ENCODE measurements at places on chromosomes 11 and 22. TPM values are rescaled to one million over a fixed set of nuclear protein-coding genes. Genes with fewer than 3 reads are reported as not detected.

DNA sequence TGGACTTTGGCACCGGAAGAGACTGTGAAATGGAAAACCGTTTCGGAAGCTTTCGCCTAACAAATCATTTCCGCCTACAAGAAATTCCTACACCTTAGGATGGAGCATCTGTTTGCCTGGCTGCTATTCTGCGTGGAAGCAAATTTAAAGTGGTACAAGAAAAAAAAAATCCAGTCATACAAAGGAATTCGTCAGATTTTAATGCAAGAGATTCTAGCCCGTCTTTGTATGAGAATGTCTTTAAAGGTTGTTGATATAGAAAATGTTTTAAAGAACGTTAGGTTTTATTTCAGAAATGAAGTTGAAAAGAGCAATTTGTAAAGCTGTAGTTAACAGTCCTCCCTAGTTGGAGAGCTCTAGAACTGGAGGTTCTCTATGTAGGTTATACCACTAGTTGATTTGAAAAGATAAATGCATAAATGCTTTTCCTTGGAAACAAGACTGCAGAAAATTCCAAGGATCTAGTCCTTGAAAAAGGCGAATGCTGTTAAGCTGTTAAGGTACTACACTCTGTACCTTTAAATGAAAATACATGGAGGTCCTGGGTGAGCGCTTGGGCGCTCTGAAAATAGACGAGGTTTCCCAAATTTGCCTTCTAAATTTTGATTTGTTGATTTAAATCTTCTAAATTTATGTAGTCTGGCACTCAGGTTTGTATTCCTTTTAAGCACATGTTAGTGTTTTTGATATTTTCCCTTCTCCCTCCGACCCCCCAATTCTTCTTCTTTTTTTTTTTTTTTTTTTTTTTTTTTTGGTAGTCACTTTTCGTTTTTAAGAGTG, 2.4 kb downstream of the NCR3LG1 start:
- no peak for DNase-seq

GRCh38 chr11:66950112-66950535, 8.1 kb downstream of the PC start:
- DNase-seq: no peak

- no peak for DNase-seq
Measured at GRCh38 chr11:43576803-43577521, 103.6 kb upstream of the HSD17B12 start.

GRCh38 chr11:79232346-79232745, 208.5 kb downstream of the TENM4 start:
- DNase-seq: no peak

GRCh38 chr11:16335236-16335962, 20.9 kb downstream of the SOX6 start:
- DNase-seq: no peak

DNA sequence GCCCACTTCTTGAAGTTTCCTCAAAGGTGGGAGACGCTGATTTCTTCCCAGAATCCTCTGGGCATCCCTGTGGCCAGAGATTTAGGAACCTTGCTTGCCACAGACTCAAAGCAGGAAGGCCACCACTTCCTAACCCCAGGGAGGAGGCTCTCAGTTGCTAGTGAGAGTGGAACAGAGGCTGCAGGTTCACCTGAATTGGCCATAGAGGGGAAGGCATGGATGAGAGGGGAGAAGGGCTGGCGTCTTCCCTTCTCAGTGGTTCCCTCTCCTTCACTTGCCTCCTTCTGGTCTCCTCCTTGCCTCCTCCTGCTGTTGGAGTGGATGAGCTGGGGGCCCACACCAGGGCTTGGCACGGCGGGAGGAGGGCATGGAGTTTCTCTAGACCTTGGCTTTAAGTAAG, 185.7 kb downstream of the ADAMTS15 start:
- DNase-seq: no peak

GRCh38 chr11:124198897-124199296, 15.8 kb downstream of the OR10D3 start:
- DNase-seq: no peak

GRCh38 chr11:36249246-36249645, 40.0 kb downstream of the COMMD9 start:
- DNase-seq: no peak

GRCh38 chr11:64876229-64876750, 2.1 kb downstream of the EHD1 start:
- DNase-seq: no peak

DNA sequence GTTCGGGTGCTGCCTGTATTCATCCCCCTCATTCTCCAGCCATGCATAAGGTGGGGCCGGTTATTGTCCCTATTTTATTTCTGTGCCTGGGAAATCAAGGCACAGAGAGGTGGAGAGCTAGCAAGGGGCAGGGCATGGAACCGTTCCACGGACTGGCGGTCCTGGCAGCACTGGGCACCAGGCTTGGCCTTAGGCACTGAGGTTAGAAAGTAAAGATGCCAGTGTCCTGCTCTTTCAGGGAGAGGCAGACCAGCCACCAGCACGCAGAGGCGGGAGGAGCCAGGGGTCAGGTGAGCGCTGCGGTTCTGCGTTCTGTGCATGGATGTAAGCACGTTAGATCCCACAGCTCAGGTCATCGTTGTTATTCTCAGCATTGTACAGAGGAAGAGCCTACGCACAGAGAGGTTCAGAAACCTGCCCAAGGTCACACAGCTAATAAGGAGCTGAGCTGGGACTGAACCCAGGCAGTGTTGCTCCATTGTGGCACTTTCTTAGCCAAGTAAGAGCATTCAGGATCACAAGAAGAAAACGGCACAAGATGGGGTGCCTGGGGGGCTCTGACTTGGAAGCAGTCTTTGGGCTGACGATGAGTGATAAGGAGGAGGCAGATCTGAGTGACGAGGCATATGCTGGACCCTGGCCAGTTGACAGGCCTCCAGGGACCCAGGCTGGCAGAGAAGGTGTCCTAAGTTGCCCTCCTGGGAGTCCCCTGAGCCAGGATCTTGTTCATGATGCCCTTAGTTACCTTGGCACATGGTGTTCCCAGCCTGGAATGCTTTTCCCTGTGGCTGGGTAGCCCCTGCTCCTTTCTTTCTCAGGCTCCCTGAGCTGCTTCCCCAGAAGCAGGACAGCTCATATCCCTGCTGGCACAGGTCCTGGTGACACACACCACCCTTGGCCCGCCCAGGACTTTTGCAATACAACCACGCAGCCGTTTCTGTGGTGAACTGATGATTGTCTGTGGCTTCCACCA, 41.1 kb downstream of the OSBPL5 start:
- no peak for DNase-seq

DNA sequence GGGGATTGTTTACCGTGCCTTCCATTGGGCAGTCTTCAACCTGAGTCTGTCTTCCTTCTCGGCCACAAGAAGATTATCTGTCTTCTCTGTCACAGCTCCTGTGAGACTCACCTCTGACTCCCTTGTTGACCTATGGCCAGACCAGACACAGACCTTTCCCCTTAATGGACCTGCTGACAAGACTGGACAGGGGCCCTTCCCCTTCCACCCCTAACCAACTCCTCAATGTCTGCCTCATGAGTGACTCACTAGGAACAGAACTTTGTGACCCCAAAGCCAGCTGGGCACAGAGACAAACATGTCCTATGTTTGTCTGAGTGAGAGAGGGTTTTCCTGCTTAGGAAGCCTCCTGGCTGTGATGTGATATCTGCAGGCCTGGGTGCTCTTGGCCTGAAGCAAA, 405.0 kb downstream of the BRD1 start:
- no peak for DNase-seq

DNA sequence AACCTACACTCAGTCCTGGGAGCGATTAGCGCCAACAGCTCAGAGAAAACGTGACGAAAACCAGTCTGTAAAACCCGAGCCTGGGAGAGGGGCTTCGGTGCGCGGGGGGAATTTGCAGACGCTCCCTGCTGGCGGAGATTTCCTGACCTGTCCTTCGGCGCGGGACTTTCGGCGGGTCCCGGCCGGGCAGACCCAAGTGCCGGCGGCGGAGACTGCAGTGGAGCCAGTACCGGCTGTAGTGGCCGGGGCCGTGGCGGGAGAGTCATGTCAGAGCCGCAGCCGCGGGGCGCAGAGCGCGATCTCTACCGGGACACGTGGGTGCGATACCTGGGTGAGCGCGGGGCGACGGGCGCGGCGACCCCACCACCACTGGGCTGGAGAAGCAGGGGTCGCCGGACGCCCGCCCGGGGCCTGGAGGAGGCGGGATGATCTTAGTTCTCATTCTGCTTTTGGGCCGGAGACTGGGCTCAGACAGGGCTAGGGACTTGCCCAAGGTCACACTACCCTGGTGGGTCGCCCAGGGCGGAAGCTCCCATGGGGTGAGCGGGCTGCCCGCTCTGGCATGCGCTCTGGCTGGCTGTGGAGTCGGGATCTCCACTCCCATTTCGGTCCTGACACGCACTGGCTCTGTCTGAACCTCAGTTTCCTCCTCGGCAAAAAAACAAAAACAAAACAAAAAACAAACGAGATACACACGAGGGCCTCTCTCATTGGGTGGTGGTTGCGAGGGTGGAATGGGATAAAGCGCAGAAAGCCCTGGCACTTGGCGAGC, at the start of gene MTFP1:
TSS of gene MTFP1 (plus strand) at position 153 of the 772 bp plus-strand sequence. CDS start at position 265, 112 bp downstream.
- DNase-seq: no peak

GRCh38 chr22:32815943-32816342, 14.4 kb downstream of the TIMP3 start:
- DNase-seq: no peak

GRCh38 chr22:39940757-39941305, 19.4 kb upstream of the TMA7B start:
- DNase-seq: no peak

DNA sequence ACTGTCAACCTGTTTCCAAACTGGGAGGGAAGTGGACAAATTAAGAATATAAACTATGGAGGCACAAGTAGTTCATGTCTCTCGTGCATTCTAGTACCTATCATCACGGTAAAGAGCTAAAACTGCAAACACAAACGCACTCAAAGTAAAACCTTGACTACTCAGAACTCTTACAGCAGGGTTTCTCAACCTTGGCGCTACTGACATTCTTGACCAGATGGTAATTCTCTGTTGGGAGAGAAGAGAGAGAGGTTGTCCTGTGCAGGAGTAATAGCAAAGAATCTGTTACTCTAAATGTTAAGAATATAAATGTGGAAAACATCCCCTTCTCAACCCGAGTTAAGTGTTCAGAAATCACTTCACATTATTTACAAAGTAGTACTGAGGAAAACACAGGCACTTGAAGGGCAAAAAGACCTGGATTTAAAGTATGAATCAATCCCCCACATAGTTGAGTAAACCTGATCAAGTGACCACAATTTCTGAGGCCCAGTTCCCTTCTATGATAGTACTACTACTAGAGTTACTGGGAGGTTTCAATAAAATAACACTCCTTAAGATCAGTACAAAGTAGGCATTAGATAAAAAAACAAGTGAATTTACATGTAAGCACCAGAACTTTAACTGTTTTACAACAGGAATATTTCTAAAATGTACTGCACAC, 73.1 kb upstream of the ARHGAP32 start:
- DNase-seq: no peak

DNA sequence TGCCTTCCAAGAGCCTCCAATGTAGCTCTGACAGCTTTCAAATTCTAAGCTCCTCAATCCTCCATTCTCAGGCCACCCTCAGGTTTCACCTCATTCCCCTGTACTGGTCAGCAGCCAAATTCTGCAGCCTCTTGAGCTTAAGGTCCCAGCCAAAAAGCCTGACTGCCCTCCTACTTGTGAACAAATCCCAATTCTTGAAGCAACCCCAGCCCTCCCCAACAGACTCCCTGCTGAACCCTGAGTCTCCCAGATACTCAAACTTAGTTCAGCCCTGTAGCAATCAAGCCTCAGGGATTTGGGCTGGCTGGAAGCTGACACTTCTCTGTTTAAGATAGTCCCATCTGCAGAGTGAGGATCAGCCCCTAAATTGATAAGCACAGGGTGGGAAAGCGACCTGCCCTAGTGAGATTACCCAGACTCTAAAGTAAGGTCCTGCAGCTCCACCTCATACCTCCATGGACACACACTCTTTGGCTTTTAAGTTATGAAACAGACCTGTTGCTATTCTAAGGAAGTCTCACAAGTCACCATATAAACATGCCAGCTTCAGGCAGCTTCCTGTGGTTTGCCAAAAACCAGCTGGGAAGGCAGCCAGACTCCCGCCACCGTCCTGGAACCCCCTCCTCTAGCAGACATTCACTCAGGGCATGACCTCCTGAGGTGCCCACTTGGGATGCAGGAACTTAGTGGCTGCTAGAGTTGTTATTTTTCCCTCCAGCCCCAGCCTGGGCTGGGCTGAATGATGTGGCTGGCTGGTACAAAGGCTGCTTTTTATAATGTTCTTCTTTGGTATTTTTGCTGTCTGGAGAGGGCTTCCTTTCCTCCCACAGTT, 82.5 kb upstream of the PICALM start:
- no peak for DNase-seq

DNA sequence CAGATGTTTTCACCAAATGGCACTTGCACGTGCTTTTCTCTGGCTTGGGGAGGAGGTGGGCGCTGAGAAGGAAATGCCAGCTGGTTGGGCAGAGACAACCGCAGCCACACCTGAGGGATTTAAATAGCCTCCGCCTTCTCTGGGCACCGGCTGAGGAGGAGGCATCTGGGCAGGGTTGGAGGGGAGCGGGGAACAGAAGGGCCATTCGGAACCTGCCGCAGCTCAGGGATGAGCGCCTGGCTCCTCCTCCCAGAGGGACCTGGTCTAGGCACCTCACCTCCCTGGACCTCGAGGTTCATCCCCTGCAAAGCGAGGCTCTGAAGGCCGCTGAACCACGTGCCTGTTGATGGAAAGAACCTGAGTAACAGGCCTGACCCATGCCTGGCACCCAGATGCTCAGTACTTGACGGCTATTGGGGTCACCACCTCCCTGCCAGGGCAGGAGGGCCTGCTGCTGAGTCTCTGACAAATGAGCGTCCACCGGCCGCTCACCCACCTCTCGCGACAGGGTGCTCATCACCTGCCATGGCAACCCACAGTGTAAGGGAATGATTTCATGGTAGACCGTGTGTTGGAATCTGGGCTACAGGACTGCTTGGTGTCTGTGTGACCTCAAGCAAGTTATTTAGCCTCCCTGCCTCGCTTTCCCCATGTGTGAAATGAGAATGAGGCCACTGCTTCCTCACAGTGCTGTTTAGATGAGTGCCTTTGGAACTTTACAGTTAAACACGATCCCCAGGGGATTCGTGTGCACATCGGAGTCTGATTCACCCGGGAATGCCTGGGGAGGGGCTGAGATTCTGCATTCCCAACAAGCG, 2.0 kb upstream of the KDELR3 start:
- DNase-seq: no peak

DNA sequence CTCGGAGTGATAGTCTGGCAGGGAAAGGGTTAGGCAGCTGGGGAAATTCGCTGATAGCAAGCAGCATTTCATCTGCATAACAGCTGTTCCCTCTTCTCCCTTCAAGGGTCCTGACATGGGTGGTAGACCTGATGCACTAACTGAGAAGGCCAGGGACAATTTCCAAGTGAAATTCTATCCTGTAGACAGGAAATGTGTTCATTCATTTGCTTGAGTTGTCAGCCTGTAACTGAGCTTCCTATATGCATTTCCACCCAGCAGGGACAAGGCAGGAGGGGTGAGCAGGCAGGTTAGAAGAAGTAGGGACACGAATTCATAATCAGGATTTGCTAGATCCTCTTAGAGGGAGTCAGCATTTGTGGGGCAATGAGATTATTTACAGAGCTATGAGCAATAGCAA, 154.3 kb upstream of the NCAM1 start:
- DNase-seq: peak; percentile 78

GRCh38 chr22:27153386-27153785, 496.0 kb downstream of the MIAT start:
- no peak for DNase-seq

Gene ADAMTS15
- total RNA-seq: 20.0 TPM

Gene TMEM25
- total RNA-seq: 8.1 TPM

Gene FGF19
- total RNA-seq: 0.49 TPM

Gene HTR3B
- not detected for total RNA-seq

Gene MMP13
- total RNA-seq: not detected

Gene VSIG10L2
- total RNA-seq: 0.39 TPM

Gene PACS1
- total RNA-seq: 31.0 TPM

Gene NCAPD3
- total RNA-seq: 22.2 TPM

Gene MMP12
- total RNA-seq: 0.10 TPM

Gene FOLR1
- 0.69 TPM for total RNA-seq

Gene TYR
- 4.0 TPM for total RNA-seq
